GM18507 (cell line): ENCODE measurements at places on chromosomes 11 and 22.

DNA sequence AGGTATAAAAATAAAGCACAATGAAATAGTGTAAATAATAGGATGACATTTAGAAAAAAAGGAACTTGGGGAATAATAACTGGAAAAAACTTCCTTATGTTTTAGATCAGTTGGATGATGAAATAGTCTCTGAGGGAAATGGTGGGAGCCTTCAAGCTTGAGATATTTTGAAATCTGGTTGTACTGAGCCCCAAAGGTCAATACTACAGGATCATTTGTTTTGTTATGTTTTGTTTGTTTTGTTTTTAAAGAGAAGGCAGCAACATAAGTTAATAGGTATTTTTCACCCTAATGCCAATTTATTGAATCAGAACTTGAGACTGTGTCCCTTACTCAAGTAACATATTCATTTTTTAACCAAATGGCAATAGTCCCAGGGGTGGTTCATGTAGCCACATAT is 393.1 kb downstream of the ETS1 start:
- no peak for DNase-seq

GRCh38 chr11:25658916-25659315 is 673.0 kb upstream of the ANO3 start:
- no peak for DNase-seq

- DNase-seq, result no peak
Observed at GRCh38 chr11:47994417-47994816, 14.1 kb downstream of the PTPRJ start.

GRCh38 chr11:36868380-36868779 is 270.3 kb upstream of the RAG2 start:
- no peak for DNase-seq

GRCh38 chr11:125675196-125675595 is 5.5 kb downstream of the ACRV1 start:
- DNase-seq, result no peak

DNA sequence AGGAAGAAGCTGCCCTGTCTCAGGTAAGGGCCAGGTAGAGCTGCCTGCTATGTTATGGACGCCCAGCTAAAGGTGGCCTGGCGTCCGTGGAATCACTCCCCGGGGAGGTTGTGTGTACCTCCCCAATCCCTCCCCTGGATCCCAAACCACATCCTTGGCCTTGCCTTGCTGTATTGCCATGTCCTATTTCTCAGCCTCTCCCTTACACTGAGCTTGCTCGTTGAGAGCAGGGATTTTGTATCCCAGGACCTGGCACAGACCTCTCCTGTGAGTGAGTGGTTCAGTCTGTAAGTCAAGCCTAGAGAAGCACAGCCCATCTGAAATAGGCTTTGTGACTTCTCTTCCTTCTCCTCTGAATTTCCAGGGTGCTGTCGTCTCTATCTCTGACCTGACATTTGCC is 53.9 kb downstream of the TRAF6 start:
- DNase-seq, result no peak

DNA sequence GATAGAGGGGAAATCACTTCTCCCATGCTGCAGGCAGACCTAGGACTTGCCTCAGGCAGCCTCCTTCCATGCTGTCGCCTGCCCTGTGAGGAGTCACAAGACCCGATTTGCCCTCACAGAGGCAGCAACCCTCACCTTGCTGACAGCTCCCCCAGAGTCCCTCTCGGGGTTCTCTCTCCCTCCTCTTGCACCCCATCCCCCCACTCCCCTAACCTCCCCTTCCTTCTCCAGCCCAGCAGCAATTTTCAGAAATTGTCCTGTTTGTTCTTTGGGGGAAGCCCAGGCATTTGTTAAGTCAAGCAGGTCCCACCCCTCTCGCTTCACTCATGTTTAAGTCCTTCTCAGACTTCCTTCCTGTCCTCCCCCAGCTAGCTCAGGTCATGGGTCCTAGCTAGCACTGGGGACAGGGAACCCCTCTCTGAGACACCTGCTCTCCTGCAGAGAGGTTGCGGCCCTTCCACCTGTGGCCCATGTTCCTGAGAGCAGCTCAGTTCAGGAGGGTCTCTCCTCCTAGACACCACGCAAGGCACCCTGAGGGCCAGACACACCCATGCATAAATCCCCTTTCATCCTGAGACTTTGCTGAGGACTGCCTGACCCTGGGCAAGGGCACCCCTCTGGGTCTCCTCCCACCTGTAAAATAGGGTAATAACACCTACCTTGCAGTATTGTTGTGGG is 6.3 kb upstream of the FXYD2 start:
- DNase-seq, result no peak

DNA sequence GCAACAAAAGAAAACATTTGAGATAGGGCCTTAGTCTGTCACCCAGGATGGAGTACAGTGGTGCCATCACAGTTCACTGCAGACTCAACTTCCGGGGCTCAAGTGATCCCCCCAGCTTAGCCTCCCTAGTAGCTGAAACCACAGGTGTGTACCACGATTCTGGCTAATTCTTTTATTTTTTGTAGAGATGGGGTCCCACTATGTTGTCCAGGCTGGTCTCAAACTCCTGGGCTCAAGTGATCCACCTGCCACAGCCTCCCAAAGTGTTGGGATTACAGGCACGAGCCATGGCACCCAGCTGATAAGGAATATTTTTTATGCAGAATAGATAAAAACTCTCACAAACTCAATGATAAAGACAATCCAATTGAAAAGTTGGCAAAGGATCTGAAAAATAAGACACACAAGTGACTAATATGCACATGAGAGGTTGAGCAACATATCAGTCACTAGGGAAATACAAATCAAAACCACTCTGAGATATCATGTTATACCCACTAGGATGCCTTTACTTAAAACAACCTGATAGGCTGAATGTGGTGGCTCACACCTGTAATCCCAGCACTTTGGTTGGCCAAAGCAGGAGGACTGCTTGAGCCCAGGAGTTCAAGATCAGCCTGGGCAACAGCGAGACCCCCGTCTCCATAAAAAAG is 33.9 kb upstream of the CLTCL1 start:
- no peak for DNase-seq

- no peak for DNase-seq
Observed at GRCh38 chr11:74345420-74345819, 34.0 kb upstream of the P4HA3 start.

- no peak for DNase-seq
Observed at GRCh38 chr11:76327756-76328388, 53.1 kb downstream of the THAP12 start.

- DNase-seq, result no peak
Observed at GRCh38 chr11:45556851-45557707, 108.3 kb downstream of the CHST1 start.

GRCh38 chr11:128757886-128758612 is 64.2 kb downstream of the FLI1 start:
- DNase-seq, result peak; percentile 47

DNA sequence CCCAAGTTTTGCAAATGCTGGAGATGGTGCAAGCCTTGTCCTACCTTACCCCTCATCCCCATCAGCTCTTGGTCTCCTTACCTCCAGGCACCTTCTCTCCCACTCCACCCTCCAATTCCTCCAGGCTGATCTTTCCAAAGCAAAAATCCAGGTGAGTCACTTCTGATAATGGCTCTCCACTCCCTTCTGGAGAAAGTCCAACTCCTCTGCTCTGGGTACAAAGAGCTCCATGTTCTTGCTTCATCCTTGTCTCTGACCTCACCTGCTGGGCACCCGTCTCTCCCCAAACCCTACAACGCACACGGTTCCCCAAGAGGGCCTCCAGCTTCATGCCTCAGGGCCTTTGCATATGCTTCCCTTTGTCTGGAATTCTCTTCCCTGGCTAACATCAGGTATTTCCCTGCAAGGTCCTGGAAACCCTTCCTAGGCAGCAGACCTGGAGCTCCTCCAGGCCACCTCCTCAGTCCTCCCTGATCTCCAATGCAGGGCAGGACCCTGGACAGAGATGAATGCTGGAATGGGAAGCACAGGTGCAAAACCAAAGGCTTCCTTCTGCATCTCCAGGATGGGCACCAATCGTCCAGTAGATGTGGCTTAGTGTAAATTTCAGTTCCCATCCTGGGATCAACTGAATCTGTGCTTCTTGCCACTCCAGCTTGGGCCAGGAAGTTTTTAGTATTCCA is 22.7 kb downstream of the IFT27 start:
- DNase-seq, result no peak

DNA sequence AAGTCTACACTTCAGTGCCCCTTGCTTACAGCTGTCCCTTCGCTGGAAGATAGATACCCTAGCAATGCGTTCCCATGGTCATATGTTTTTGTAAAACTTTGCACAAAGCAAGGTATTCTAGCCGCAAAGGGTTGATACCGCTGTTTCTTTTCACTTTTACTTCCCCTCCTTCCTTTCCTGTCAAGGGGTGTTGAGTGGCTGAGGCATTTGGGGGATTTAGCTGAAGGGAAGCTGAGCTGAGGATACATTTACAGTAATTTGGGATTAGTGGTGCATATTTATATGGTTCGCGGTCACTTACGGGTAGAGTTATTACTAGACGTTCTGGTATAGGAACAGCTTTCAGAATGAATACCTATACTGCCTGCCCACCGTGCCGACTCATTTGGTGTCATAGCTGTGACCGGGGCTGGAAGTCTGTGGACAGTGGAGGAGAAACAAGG is 86.9 kb upstream of the WNT11 start:
- peak; percentile 20 for DNase-seq

- DNase-seq, result no peak
Observed at GRCh38 chr11:96130061-96130620, 206.2 kb upstream of the MTMR2 start.

GRCh38 chr11:111776398-111777093 is 10.4 kb upstream of the PPP2R1B start:
- peak; percentile 35 for DNase-seq

GRCh38 chr11:118102721-118103261 is 16.0 kb upstream of the SMIM35 start:
- DNase-seq, result no peak

- DNase-seq, result no peak
Observed at GRCh38 chr11:8766988-8767374, 84.4 kb downstream of the RPL27A start.

DNA sequence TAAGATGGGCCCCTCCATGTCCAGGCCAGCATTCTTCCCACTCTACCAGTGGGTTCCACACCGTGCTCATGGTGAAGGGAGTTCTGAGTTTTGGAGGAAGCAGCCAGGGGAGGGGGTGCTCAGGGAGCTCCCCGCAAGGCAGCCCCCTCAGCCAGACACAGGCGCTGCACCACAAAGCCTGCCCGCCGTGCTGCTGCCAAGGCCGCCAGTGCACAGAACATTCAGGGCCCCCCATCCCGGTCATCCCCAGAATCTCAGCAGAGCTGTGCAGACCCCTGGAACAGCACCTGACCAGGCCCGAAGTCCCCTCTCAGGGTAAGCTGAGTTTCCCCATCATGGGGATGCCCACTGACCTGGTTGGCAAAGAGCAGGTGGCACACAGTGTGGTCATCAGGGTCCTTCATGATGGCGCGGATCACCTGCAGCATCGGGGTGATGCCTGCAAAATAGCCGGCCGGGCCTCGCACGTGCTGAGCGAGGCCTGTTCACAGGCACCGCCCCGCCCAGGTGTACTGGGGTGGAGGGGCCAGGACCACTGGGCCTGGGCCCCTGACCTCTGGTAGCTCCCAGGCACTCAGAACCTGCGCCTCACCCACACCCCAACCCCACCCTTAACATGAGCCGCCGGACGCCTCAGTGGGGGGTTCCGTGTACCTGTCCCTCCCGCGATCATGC is 12.4 kb upstream of the POLDIP3 start:
- DNase-seq, result no peak

DNA sequence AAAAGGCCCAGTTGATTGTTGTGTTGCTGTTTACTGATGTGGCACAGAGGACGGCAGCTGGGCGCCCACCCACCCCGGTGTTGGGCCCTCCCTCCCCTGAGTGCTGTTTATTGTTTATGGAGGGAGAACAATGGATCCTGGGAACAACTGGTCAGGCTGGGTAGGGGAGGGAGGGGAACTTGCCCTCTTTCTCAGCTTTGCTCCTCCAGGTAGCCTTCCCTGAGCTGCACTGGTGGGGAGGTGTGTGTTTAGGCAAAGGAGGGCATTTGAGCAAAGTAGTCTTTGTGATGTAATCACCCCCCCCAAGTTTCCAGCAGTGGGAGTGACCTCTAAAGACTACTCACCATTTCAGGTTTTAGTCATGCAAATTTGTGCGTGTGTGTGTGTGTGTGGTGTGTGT is 1035.3 kb downstream of the NTM start:
- no peak for DNase-seq

DNA sequence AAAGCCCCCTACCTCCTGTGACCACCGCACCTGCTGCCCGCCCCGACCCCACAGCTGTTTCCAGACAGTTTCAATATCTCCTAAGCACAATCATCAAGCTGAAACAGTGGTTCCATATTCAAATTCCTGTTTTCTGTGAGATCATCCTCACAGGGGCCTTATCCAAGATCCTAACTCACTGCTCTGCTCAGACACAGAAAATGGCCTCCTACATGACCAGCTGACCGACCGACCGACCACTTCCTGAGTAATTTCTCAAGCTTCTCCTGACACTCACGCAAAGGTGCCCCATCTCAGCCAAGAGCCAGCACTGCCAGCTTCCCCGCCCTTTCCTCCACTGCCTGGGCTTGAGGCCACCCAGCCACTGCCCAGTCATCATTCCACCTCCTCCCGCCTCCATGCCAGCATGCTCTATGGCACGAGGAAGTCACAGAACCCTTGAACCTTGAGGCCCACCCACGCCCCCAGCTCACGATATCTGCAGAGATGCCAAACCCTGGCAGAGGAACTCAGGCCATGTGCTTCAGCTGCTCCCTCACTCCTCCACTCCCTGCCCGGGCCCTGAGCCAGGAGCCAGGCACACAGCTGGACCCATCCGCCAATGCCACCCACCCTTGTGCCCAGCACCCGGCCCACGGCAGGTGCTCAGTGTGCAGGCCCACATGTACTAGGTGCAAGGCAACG is 14.0 kb downstream of the KIAA0930 start:
- DNase-seq, result no peak

- no peak for DNase-seq
Observed at GRCh38 chr11:74366576-74366975, 31.7 kb downstream of the PGM2L1 start.

- no peak for DNase-seq
Observed at GRCh38 chr11:75355051-75355450, 3.6 kb upstream of the ARRB1 start.

DNA sequence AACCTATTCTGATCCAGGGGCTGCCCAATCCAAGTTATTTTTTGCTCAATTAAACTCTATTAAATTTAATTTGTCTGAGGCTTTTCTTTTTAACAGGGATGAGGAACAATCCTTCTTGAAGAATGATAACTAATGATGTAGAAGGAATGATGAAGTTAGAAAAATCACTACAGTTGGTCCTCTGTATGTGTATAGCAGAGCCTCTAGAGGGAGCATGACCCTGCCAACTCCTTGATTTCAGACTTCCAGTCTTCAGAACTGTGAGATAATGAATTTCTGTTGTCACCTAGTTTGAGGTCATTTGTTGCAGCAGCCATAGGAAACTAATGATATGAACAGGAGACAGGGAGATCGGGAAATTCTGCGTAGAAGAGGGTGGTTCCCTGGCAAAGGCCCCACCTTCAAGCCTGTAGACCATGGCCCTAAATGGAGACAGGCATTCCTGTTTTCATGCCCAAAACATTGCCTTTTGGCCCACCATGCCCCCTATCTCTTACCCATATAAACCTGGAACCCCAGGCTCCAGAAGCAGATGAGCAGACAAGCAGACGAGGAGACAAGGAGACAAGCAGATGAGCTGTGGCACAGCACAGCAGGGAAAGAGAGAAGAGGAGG is 7.7 kb upstream of the QSER1 start:
- no peak for DNase-seq

GRCh38 chr11:116148645-116149044 is 624.1 kb downstream of the BUD13 start:
- no peak for DNase-seq

GRCh38 chr11:118010738-118011461 is 24.7 kb downstream of the IL10RA start:
- peak; percentile 68 for DNase-seq

- no peak for DNase-seq
Observed at GRCh38 chr22:33476206-33476605, 418.0 kb upstream of the SYN3 start.
